ENCODE measurements at places on chromosomes 7 and 10. TPM values are rescaled to one million over a fixed set of nuclear protein-coding genes. Genes with fewer than 3 reads are reported as not detected.

GRCh38 chr10:132158122-132158741 is 28.5 kb upstream of the DPYSL4 start:
- peak; percentile 44 for DNase-seq

CACNB2 gene
- not detected for total RNA-seq

BZW2 gene
- total RNA-seq, result 61.2 TPM

ANKRD1 gene
- total RNA-seq, result not detected

SEPHS1 gene
- 74.9 TPM for total RNA-seq

DNA sequence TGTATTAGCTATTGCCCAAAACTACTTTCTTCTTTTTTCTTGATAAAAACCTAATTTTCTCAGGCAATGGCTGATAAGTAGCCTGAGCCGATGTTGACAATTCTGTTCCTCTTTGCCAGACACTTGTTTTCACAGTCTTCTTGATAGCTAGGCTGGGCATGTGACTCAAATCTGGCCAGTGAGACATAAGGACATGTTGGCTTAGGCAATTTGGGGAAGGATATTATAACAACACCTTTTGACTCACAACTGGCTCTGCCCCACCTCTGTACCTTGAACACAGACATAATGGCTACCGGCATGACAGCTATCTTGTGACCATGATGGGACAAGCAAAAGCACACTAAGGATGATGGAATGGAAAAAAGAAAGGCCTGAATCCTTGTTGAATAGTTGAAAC is 72.9 kb upstream of the GPR22 start:
- no peak for DNase-seq

DNA sequence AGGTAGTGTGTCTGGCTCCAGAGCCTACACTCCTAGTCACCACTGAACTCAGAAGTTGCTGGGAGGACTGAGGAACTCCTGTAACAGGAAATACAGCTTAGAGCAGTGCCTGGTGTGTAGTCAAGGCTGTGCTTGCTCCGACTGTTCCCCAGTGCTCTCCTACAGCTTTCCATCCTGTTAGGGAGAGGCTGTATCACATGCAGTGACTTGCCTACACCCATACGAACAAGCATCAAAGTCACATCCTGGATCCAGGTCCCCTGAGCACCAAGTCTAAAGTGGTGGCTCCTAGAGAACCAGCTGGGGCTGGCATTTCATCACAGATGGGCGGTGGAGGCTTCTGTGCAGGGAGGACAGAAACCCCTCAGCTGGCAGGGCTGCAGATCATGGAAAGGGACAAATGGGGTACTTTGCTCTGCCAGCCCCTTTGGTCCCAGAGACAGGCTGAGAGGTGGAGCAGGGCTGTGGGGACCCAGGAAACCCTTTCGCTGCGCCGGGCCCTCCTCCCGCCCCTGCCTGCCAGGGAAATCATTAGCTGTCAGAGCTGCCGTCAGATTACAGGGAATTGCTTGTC is 7.7 kb downstream of the ASB10 start:
- DNase-seq, result no peak

PRR15 gene
- total RNA-seq, result not detected

- DNase-seq, result no peak
Measured at GRCh38 chr10:121308020-121308419, 290.2 kb downstream of the FGFR2 start.

GRCh38 chr10:101939008-101939648 is 95.5 kb upstream of the KCNIP2 start:
- no peak for DNase-seq

GRCh38 chr7:15057272-15057671 is 154.7 kb upstream of the DGKB start:
- DNase-seq, result no peak

GRCh38 chr7:82444220-82444909 is 788 bp upstream of the CACNA2D1 start:
- no peak for DNase-seq

OR13A1 gene
- 0.10 TPM for total RNA-seq

- no peak for DNase-seq
Measured at GRCh38 chr7:94579470-94579869, 69.9 kb downstream of the CASD1 start.

DNA sequence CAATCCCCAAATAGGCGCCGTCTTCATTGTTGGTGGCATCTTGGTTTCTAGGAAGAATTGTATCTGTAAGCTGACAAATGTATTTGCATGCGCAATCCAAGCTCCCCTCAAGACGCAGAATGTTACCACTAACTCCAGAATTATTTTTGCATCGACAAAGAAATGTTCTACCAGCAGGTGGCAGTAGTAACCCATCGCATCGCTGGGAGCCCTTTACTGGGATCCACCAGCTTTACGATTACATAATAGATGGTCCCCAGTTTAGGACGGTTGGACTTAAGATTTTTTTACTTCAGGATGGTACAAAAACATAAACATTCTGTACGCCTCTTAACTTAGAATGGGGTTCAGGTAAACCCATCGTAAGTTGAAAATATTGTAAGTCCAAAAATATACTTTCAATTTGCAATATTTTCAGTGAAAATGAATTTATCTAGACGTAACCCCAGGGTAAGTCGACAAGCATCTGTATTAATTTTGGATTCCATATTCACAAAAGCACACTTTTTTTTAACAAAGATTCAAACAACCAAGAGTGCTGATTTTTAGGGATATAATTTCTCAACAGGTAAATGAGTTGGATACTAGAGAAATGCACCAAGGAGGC is 114.0 kb upstream of the COBL start:
- peak; percentile 63 for DNase-seq

SFTPA1 gene
- total RNA-seq, result not detected

DNA sequence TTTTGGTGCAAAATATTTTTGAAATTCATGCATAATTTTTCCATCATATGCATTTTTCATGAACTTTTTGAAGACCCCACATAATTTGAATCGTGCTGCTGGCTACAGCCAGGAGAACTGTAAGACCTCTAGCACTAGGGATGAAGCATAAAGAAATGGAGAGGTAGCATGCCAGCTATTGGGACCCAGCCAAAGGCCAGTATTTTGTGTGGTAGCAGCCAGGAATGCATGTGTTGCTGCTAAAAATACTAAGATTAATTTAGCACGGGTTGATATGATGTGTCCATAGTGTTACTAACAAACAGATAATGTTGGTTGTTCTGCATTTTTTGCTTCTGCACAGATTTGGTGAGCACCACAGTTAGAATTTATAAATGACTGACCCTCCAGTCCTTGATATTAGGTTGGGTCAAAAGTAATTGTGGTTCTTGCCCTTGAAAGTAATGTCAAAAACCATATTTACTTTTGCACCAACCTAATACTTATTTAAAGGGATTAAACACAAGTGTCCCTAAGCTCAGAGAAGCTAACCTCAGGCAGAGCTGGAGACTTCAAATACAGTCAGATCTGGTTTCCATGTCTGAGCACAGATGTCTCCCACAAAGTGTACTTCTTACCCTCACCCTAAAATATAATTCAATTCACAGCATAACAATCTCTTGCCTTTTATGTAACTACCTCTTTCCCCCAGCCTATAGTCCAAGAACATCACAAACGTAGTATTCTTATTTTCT is 54.1 kb upstream of the NPSR1 start:
- DNase-seq, result no peak

DNA sequence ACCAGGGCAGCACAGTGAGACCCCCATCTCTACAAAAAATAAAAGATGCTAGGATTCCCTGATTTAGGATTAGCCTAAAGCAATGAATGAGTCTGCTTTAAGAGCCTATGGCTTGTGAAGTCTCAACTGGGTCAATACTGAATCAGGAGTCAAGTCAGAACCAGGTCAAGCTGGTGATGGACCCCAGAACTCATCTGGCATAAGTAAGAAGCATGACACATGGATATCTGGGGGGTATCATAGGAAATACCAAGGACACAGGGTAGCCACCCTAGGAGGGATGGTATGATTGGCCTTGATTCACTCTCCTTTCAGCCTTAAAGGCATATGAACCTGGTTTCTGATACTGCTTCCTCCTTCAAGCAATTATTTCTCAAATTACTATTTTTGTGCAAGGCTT is 78.4 kb upstream of the FAM133B start:
- no peak for DNase-seq

CFAP58 gene
- 0.22 TPM for total RNA-seq

ZNF273 gene
- 9.7 TPM for total RNA-seq

- DNase-seq, result no peak
Measured at GRCh38 chr7:68107261-68107660, 1110.6 kb downstream of the TYW1 start.

DNA sequence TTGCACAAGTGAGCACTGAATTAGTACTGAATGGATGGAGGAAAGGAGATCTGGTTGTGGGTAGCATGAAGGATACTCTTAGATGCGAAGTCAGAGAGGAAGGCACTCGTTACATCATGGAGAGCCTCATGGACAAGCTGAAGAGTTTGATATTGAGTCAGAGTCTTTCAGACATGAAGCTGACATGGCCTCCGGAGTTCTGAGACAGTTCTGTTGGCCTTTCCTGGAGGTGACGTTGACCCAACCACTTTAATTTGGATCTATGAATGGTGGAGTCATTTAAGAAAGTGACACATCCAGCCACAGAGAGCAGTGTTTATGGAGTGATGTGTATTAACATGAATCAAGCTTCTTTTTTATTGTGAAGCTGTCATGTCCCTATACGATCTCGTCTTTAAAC is 286.3 kb upstream of the CDC14C start:
- no peak for DNase-seq

AP1S1 gene
- 37.9 TPM for total RNA-seq

CPED1 gene
- total RNA-seq, result 0.17 TPM

DNA sequence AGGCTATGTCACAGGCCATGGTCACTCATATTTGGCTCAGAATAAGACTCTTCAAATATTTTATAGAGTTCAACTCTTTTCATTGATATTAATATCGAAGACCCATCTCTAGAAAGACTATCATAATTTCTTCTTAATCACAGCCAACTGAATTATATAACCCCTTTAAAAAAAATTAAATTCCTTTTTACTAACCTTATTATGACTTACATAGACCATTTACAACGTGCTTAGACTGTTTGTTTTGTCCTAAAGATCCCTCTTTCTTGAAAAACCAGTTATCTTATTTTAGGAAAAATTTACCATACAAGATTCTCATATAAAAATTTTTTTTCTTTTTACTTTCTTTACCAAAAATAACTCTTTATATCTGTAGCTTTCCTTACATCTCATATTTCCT is 10.2 kb upstream of the TMEM254 start:
- DNase-seq, result no peak

Data from activated CD4-positive, alpha-beta T cell treated with anti-CD3 and anti-CD28 coated beads, Interleukin-2, amount 10 ng/mL, durations not matched to agents 7 days and 5 days (primary cell).